ENCODE measurements at places on chromosomes 12 and 14. TPM values are rescaled to one million over a fixed set of nuclear protein-coding genes. Genes with fewer than 3 reads are reported as not detected.

DNA sequence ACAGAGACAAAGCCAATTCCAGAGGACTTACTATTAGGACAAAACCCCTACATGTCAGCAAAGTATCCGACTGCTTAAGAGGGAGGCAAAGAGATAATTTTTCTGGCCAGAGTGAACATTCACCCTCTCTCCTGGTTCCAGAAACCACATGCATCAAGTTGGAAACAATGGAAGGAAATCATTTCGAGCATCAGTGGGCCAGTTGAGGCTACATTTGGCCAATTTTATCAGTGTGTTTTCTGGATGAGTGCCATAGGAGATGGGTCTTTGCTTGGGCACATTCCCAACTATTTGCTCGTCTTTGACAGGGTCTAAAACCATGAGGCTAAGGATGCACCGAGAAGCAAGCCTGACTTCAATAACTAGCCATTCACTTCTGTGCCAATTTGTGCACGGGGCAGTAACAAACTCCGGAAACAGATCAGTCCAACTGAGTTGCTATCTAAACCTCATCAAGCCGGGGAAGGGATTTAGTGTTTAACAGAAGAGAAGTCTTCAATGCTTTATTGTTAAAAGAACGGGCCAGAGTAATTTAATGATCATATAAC is 17.4 kb downstream of the EGLN3 start:
- no peak for DNase-seq

DNA sequence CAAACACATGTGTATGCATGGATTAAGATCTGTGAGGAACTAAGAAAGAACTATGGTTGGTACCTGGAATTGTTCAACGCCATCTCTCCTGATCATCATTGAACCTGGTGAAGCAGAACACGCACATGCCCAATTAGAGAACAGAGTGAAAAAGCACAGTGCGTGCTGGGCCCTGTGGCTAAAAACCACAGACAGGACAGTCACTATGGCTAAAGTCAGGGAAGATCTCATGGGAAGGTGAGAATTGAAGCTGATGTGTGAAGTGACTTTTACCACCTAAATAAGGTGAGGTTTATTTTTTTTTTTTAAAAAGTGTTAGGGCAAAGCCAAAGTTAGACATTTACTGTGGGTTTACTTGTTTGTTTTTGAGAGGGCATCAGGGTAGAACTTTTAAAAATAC is 215.0 kb downstream of the SLC38A4 start:
- no peak for DNase-seq

DNA sequence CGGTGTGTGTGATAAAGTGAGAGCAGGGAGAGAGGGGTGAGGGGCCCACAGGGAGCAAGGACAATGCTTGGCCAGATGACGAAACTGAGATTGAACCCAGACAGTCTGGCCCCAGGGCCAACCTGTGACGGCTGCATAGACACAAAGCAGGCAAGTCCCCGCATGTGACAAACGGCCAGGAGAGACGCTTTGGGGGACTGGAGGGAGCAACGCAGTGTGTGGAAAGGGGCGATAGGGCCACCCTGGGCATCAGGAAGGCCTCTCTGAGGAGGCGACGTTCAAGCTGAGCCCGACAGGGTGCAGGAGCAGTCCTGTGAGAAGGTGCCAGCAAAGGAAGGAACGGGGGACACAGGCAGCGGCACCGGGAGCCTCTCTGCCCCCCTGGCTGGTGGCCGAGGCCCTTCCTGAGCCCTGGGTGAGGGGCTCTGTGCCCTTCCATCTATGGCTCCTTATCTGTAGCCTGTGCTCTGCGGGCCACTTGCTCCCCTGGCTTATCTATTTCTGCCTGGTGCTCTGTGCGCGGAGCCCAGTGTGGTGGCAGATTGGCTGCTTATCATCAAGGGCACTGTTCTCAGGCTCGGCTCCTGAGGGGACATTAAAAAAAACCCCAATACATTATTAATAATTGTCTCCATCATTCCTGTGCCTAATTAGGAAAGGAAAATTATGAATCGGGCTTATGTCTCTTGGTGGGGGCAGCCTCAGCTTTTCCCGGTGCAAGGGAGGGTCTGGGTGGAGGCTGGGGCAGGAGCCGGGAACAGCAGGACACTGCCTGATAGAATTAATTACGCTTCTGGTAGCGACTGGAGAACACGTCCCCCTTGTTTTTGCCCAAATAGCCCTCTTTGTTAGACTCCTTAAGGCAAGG is 39.8 kb downstream of the PRIMA1 start:
- no peak for DNase-seq

DNA sequence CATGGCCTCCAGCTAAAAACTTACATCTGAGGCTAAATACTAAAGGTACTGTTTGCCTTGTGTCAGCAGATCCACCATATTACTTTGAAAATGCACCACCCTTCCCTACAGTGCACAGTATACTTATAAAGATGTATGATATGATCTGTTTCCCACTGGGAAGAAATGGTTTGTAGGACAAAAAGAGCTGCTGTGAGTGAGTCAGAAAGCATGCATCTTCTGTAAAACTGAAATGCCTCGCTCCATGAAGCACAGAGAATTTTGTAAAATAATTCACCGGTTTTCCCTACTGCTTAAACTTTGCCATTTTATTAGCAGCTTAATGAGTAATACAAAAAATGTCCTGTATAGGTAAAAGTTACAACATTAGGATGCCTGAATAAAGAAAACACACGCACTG is 68.8 kb downstream of the MDGA2 start:
- no peak for DNase-seq

STXBP6 gene
- 14.9 TPM for total RNA-seq

SERPINA9 gene
- total RNA-seq, result not detected

- DNase-seq, result no peak
Observed at GRCh38 chr12:130320536-130320935, 17.2 kb upstream of the PIWIL1 start.

TMEM30B gene
- 27.3 TPM for total RNA-seq

GRCh38 chr12:54175200-54175963 is 13.4 kb downstream of the SMUG1 start:
- DNase-seq, result no peak

DNA sequence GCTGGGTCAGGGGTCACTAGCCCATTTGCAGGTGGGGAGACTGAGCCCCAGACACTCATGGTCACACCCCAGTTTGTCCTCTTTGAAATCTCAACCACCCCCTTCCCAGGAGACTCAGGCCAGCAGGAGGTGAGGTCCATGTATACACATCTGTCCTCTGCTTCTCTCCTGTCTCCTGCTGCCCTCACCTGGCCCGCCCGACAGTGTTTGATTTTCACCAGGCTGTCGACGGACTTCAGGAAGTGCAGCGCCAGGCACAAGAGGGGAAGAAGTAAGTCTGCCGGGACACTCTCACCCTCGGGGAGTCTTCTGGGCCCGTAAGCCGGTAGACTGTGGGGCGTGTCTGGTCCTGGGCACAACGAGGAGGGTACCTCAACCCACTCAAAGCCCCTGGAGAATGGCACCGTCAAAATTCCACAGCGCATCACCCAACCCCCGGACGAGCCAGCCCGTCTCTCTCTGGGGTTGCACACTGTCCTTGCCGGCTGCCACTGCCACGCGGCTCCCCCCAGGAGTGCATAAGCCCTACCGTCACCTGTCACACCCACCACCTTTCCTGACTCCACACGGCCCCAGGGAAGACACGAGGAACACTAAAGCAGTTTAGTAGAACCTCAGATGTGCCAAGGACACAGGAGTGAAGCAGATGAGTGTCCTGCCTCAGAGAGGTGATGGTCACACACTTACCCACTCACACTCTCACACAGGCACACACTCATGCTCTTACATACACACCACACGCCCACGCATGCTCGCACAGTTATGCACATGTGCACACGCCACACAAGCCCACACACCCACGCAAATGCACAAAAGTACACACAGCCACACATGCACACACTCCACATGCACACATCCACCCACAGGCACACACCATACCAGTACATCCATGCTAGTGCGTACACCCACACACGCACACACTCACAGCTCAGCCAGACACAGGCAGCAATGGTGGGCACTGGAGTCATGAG is 13.1 kb upstream of the SIVA1 start:
- DNase-seq, result no peak

DNA sequence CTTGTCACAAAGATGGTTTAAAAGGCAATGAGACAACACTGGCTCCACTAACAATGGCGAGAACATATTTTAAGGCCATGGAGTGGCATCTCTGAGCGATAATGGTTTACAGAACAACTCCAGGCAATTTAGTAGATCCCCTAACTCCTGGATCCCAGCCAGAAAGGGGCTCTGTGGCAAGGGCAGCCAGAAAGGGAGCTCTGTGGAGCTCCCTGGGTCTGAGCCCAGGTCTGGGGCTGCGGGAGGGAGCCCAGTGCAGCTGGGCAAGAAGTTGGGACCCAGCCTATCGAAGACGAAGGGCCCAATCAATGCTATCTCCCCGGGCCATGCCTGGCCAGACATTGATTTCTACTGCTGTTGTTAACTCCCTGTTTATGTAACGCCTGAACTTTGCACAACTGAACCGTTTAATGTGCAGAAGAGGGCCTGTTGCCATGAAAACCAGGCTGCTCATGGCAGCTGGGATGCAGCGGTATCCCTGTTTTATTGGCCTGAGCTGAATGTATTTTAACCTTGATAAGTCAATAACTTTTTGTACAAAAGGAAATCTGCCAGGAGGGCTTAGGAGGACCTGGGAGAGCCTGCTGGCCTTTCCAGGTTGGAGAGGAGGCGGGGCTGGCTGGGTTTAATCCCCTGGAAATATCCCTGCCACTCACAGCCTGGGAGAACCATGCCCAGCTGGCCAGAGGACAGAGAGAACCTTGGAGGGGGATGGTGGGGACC is 6.7 kb upstream of the FAM222A start:
- no peak for DNase-seq

DNA sequence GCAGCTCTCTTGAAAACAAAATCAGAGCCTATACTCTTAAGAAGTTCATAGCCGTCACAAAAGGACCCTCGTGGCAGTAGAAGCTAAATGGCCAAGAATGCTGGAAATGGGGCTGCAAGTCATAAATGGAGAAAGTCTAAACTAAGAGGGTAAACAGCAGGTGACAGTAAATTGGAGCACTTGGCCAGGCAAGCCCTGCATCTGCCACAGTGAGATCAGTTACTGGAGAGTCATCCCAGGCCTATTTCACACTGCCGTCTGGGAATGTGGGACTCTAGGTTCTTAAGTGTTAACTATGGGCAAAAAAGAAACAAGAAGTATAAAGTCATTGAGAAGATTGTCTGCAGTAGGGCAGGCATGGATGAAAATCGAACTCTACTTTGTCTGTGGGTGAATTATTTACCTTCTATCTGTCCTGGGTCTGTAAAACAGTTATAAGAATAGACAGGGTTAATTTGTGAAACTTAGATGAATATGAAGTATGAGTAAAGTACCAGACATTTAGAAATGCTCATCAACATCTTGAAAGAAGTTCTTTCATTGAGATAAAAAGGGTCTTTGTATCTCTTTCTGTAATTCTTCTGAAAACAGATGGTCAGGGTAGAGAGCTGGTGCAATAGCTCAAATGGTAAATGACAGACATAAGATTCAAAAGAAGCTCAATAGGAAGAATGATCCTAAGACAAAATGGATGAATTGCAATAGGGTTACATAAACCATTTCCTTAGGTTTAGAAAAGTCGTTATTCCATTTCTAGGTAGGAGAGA is 792.5 kb downstream of the DIO2 start:
- DNase-seq, result no peak

DNA sequence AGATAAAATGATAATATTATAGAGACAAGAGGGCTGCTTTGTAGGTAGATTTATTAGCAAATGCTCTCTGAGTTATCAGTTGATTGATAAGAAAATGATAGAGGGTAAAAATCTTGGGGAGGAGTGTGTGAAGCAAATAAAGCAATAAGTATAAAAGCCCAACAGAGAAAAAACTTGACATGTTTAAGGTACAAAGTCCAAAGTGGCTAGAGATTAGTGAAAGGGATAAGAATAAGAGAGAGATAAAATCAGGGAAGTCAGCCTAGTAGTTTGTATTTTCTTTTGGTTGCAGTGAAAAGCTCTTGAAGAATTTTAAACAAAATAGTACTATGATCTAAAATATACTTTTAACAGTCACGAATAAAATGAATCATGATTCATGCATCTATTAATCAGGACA is 246.2 kb upstream of the LRIG3 start:
- no peak for DNase-seq

- no peak for DNase-seq
Observed at GRCh38 chr14:95045836-95046430, 111.4 kb downstream of the DICER1 start.

DNA sequence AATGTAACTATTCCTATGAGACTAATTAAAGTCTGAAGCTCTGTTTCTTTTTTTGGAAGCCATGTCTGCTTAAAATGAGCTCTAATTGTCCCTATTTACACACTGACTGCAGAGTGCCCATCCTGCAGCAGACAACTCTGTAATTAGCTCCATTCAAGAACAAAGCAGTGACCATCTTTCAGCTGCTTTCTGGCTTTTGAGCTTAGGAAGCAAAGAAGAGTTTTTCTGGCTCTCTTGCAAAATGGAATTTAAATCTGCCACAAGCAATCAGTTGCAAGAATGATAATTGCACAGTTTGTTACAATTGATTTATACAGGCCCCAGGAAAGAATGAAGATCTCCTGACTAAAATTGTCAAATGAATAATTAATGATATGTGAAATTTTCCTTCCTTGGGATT is 83.4 kb downstream of the GAS2L3 start:
- no peak for DNase-seq

DNA sequence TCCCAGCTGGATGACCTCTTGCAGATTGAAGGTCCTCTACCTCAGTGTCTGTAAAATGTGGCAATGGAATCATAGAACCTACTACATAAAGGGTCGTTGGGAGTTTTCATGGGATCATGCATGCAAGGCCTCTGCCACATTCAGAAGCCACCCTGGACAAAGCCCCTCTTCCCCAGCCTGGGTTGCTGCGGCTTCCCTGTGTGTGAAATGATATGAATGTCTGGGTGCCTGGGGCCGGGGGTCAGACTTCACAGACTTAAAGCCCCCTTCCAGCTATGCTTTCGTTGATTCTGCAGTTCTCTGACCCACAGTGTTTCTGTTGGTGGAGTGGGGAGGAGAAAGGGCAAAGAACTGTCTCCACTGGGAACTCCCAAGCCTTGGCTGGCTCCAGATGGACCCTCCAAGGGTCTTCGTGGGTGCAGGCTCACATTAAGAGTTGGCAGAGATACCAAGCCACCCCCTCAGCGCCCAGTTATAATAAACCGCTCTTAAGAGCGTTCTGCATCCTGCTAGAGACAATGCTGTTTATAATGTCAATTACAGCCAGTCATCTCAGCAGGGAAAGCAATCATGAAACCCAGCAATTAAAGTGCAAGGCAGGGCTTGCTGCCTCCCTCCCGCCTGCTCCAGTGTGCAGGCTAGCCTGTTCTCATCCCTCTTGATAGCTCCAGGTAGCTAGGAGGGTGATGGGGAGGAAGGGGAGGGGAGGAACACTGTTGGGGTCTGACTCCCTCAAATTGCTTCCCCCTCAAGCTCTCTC is 210.9 kb upstream of the FKBP4 start:
- DNase-seq, result no peak

DNA sequence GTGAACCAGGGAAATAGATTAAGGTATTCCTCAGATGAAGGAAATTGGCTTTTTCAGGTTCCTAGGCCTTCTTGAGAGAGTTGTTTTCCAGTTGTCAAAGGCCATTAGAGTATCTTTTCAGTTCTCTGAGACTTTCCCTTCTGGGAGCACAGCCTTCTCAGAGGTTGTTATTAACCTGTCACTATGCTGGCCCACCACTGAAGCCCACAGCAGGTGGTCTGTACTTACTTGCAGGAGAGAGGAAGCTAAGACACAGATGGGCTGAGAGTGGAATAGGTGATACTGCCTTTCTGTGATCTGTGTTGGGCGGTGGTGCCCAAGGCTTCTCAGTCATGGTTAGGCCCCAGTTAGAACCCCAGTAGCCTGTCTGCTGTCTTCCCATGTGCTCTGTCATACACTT is 22.8 kb upstream of the GALNT16 start:
- DNase-seq, result no peak

GSC gene
- total RNA-seq, result 0.76 TPM

FOXG1 gene
- total RNA-seq, result not detected

- no peak for DNase-seq
Observed at GRCh38 chr12:99960311-99960710, 24.4 kb downstream of the ANKS1B start.
